Activated naive CD4-positive, alpha-beta T cell treated with anti-CD3 and anti-CD28 coated beads, Interleukin-2, amount 50 U/mL, for 72 hours (primary cell): ENCODE measurements at places on chromosomes 13 and 19. TPM values are rescaled to one million over a fixed set of nuclear protein-coding genes. Genes with fewer than 3 reads are reported as not detected.

DNA sequence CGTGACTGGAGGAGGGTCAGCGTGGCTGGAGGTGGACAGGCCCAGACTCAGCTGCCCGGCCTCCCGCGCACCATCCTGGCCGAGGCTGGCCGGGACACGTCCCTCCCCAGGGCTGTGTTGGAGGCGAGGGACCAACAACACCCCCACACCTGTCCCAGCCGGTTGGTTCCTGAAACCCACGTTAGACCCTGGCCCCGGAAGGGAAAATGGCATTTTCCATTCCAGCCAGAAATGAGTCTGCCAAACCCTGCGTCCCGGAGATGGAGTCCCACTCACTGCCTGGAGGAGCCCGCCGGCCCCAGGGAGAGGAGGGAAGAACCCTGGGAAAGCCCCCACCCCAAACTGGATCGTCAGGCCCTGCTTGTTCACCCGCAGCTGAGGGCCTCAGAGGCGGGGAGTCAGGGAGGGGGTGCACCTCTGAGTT, 4.8 kb upstream of the WDR18 start:
- no peak for DNase-seq

GRCh38 chr19:54077334-54077733, 3.8 kb downstream of the TARM1 start:
- DNase-seq = no peak

DNA sequence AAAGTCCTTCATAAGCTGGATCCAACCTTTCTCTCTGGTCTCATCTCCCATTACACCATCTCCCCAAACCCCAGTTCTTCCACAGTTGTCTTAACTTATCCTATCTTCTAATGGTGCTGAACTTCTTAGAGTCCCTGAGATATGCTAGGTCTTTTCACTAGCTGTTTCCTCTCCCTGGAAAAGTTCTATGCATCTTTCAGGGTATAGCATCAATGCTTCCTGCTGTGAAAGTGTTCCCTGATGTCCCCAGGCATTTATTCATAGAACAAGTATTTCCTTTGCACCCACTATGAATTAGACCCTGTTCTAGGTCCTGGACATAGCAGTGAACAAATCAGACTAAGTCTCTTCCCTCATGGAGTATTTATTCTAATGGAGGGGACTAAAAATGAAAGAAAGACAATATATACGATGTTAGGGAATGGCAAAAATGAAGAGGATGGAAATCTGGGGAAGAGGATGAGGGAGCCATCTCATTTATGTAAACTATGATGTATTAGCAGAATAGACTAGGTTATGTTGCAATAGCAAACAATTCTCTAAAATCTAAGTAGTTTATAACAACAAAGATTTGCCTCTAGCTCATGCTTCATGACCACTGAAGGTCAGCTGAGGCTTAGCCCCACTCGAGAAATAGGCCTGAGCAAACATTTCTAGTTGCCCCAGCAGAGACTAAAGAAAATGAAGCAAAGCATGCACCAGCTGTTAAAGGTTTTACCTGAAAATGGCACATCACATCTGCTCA, 120.0 kb downstream of the CYSLTR2 start:
- DNase-seq = no peak

DNA sequence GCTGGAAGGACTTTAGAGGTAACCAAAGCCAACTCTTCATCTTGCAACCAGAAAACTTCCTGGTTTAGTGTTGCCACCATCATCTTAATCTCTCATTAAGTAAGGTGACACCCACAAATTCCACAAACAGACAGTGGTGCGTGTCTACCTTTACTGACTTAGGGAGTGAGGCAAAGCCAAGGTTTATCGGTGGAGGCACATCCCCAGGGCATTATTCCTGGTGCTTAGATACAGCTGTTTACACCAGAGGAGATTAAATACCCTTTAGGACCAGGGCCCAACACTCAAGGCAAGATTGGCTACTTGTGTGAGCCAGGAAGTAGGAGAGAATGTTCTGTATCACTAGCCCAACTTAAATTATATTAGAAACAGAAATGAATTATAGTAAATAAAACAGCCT, 9.5 kb downstream of the STOML3 start:
- DNase-seq = no peak

The SIGLEC5 gene
- not detected for total RNA-seq

The TMEM272 gene
- total RNA-seq = 0.36 TPM

DNA sequence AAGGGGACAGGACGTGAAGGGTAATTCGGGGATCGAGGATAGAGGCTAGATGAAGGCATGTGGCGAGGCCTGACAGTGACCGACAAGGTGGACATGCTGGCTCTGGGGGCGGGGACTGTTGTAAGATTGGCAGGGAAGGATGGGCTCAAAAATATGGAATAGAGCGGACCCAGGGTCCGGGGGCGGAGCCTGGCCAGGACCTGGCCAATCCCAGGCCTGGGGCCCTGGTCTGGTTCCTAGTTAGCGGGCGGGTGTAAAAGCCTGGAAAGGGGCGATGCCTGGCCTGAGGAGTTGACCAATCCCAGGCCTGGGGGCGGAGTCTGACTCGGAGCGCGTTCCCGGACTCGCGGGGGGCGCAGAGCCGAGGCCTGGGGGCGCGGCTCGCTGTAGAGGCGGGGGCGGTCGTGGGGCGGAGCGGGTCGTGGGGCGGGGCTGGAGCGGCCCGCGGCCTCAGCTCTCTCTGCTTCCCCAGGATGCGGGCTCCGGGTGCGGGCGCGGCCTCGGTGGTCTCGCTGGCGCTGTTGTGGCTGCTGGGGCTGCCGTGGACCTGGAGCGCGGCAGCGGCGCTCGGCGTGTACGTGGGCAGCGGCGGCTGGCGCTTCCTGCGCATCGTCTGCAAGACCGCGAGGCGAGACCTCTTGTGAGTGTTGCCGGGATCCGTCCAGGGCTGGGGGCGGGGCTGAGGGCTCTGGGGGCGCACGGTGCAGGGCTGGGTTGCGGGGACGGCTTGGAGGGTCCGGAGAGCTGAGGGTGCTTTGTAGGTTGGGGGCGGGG, at the start of gene SLC27A1:
SLC27A1 (plus strand) TSS at position 457 of the 774 bp plus-strand sequence; CDS start at position 474, 17 bp downstream.
- DNase-seq = peak; percentile 91

DNA sequence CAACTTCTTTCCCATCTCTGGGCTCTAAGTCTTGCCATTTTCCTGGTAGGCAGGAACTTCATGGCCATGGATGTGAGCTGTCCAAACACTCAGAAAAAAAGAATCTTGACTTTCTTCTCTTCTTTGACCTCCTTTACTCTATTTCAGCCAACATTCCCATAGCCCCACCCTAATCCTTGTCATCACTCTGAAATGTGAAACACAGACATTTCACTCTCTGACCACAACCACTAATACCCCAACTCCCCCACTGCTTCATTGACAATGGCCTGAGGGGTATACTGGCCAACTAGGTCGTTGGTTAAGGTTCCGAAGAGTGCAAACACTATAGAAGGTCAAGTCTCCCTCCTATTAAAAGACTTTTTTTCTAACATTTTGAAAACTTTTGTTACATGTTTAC, 4.7 kb upstream of the CYP2A13 start:
- DNase-seq = no peak

GRCh38 chr19:54792814-54793213, 10.6 kb upstream of the KIR2DL4 start:
- no peak for DNase-seq

GRCh38 chr19:18609717-18610051, 3.0 kb upstream of the TMEM59L start:
- no peak for DNase-seq

DNA sequence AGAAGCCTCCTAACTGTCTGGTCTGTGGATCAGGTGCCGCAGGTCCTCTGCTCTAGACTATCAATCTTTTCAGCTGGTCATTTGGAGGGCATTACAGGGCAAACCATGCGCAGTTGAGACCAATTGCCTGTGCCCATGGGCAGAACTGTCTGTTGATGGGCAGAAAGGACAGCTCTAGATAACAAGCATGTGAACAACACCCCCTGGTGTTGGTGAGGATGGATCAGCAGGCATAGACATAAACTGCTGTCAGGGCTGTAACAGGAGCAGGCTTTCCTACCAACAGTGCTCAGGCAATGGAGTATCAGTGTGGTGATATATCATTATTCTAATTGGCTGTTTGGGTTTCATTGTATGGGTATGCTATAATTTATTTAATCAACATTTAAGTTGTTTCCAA, 104.7 kb upstream of the KL start:
- DNase-seq = no peak

The RNF17 gene
- total RNA-seq = 0.61 TPM

DNA sequence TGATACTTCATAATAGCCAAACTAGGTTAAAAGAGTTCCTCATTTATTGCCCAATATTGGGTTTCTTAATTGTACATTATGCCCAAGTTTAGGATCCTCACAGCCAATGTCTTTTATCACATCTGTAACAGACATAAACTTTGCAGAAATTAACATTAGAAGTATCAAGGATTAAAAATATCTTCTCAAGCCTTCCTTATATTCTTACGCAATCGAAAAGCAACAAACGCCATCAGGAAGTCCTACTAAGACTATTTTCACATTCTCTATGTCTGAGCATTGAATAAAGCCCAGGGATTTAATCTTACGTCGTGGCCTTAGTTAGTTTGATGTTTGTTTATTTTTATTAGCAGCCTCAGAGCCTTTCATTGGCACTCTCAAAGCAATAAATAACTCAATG, 1660.4 kb upstream of the MIR17HG start:
- no peak for DNase-seq

DNA sequence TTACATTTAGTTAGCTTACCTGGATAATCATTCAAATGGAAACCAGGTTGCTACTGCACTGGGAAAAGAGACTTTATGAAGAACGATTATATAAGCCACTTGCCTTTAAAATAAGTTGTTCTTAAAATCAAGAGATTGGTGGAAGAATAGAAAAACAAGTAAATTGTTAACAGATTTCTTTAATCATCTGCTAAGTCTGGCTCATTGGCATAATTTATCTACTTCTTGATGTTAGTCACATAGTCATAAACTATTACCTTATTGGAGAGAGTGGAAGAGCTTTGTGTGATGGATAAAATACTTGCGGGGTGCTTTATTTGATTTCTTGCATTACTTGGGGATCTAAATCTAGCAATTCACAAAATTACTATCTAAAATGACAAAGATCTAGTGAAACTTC, 6.8 kb downstream of the LSM14A start:
- no peak for DNase-seq

DNA sequence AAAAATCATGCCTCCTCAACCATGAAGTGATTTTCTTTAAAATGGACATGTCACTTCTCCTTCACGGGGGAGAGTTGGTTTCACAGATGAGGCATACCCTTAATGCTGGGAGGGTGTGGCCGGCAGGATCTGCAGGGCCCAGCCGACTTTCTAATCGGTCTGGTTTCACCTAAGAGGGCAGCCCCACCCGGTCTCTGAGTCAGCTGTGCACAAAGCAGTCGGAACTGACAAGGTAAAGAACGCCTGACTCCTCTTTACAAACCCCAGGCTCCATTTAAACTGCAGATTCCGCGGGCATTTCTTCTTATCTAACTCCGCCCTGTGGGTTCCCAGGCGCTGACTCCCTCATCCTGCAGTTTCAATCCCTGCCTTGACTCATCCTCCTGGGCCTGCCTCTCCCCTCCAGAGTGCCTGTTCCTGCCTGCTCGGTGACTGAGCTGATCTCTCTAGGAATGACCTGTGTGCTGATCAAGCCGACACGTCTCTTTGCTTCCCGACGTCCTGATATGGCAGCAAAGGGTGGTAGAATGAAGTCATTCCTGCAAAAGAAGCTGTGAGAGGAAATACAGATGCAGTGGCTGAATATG, 63.4 kb downstream of the EFNB2 start:
- no peak for DNase-seq

The MAU2 gene
- total RNA-seq = 36.0 TPM

The LGALS4 gene
- 0.66 TPM for total RNA-seq

DNA sequence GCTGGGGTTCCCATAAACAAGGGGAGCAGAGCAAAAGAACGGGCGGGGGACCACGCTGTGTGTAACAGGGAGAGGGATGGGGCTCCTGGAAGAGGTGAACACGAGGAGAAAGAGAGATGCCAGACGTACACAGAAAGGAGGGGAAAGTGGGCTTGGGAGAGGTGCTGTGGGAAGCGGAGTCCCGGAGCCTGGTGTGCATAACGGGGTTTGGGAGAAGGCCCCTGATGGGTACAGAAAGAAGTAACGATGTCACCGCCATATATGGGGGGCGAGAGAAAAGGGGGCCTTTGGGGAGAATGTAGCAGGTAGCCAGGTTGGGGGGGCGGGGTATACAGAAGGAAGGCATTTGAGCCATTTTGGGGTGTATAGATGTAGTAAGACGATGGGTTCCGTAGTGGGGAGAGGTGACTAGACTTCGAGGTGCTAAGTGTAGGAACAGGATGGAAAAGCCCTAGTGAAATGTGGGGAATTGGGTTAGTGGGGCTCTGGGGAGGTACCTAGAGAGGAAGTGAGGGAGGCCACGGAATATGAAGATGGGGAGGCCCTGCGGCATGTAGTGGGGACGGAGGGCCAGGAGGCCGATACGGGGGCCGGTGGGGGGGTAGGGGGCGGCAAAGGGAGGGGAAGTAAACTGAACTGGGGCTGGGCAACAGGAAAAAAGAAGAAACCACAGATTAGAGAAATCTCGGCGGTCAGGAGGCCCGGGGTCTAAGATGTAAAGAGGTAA, 787 bp downstream of the ZNF580 start:
- DNase-seq = peak; percentile 49

GRCh38 chr13:81762449-81762848, 1421.5 kb upstream of the SPRY2 start:
- no peak for DNase-seq

GRCh38 chr13:48235341-48236135, 2.5 kb downstream of the ITM2B start:
- DNase-seq = no peak

DNA sequence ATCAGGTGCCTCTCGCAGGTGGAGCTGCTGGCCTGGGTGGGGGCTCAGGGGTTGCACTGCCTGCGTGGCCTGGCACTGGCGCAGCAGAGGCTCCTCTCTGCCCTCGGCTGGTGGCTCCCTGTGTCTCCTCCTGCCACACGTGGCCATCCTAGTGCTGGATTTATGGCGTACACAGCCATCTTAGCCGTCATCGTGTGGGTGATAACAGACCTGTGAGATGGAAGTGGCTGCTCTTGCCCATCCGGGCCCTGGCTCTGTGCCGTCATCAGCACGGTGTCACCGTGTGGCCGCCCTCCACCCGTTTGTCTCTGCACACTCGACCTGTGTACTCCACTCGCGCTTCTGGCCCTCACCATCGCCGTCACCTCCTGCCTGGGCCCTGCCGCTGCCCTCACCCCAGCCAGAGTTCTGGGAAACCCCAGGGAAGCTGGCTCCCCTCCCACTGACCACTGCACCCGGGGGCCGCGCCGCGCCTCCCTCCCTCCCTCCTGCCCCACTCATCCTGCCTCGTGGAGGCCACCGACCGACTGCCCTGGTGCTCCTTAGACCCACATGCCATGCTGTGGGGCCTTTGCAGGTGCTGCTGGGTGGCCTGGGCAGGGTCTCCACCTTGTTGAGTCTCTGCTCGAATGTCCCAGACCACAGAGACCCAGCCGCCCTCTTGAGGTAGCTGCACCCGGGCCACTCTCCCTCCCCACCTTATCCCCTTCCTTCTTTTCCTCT, 29.5 kb downstream of the TMEM255B start:
- DNase-seq = peak; percentile 31

GRCh38 chr19:17136021-17136420, 60.4 kb downstream of the MYO9B start:
- DNase-seq = no peak

- DNase-seq = no peak
Observed at GRCh38 chr13:98959786-98960605, 17.9 kb downstream of the DOCK9 start.
